ENCODE measurements at places on chromosomes 16 and 17.

- no peaks in the 10 kb centered on the region for H3K4me1 ChIP-seq
- no peak overlapping the region for H3K27ac ChIP-seq
- no peak for DNase-seq
- H3K36me3 ChIP-seq: no peaks in the 10 kb centered on the region
- no peaks in the 10 kb centered on the region for H3K27me3 ChIP-seq
These were observed 190.1 kb upstream of the FOXF1 start for GRCh38 chr16:86320237-86320595.

GRCh38 chr17:75558666-75559530 lies 28.7 kb upstream of the MYO15B start:
- H3K4me3 ChIP-seq: no peak overlapping the region
- no peak overlapping the region for H3K27ac ChIP-seq

DNA sequence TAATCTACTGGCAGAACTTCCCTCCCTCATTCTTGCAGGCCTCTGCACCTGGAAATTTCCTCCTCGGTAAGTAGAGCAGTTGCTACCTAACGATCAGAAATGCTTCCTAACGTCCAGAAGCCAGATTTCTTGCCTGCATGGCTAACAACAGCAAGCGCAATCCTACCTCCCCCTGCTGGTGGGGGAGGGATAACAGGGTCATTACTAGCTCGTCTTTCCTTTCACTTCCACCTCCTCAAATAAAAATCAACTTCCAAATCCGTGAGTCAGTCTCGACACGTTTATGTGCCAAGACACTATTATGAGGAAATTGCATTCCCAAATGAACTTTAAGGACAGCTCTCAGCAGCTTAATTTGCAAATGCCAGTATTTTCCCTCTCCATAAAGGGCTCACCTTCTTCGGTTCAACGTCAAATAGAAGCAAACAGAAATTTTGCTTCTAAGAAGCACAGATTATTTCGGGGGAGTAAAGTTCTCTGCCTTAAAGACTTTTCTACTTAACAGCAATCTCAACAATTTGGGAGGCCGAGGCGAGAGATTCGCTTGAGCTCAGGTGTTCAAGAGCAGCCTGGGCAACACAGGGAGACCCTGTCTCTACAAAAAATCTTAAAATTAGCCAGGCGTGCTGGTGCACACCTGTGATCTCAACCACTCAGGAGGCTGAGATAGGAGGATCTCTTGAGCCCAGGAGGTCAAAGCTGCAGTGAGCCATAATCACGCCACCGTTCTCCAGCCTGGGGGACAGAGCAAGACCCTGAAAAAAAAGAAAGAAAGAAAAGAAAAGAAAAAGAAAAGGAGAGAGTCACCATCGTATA lies 188.6 kb upstream of the PSMD7 start:
- no peak overlapping the region for H3K4me3 ChIP-seq
- peak; percentile 69 for DNase-seq
- no peaks in the 10 kb centered on the region for H3K36me3 ChIP-seq
- no peaks in the 10 kb centered on the region for H3K27me3 ChIP-seq
- no peaks in the 10 kb centered on the region for H3K4me1 ChIP-seq

GRCh38 chr17:36823850-36824677 lies 113.2 kb upstream of the LHX1 start:
- H3K27me3 ChIP-seq: no peaks in the 10 kb centered on the region
- H3K4me3 ChIP-seq: no peak overlapping the region
- no peak overlapping the region for H3K27ac ChIP-seq
- DNase-seq: no peak
- H3K36me3 ChIP-seq: no peaks in the 10 kb centered on the region

DNA sequence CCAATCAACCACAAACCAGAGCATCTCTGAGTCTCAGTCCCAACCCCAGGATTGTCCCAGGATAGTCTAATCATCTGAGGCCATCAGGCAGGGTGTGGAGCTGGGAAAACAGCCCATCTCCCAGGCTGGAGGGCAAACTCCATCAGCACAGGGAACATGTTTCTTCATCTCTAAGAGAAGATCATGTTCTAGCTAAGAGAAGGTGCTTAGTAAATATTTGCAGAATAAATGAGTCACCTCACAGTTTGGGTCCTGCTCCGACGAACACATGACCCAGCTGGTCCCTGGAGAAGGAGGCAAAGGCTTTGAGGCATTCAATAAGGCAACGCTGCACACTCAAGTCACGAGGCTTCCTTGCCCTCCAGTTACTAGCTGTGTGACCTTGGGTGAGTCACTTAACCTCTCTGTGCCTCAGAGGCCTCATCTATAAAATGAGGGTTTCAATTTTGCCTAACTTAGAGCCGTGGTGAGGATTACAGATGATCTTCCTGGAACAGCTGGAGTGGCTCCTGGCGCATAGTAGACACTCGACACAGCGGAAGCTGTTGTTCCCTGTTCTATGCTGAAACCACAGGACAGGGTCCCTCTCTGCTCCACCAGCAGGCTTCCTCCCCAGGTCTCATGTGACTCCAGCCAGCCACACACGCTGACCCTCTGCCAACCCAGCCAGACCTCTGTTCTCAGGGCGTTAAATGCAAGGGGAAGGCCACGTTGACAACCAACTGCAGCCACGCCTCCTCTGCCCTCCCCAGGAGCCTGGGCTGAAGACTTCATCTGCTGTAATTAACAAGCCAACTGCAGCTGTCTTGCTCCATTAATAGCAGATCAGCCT lies 10.3 kb upstream of the RPL38 start:
- no peak overlapping the region for H3K4me3 ChIP-seq
- no peak overlapping the region for H3K27ac ChIP-seq
- H3K4me1 ChIP-seq: no peaks in the 10 kb centered on the region
- H3K36me3 ChIP-seq: no peaks in the 10 kb centered on the region

- H3K27me3 ChIP-seq: no peaks in the 10 kb centered on the region
- no peaks in the 10 kb centered on the region for H3K36me3 ChIP-seq
- no peaks in the 10 kb centered on the region for H3K4me1 ChIP-seq
- no peak overlapping the region for H3K4me3 ChIP-seq
- H3K27ac ChIP-seq: no peak overlapping the region
These were observed 19.8 kb upstream of the CMIP start for GRCh38 chr16:81424771-81425170.

DNA sequence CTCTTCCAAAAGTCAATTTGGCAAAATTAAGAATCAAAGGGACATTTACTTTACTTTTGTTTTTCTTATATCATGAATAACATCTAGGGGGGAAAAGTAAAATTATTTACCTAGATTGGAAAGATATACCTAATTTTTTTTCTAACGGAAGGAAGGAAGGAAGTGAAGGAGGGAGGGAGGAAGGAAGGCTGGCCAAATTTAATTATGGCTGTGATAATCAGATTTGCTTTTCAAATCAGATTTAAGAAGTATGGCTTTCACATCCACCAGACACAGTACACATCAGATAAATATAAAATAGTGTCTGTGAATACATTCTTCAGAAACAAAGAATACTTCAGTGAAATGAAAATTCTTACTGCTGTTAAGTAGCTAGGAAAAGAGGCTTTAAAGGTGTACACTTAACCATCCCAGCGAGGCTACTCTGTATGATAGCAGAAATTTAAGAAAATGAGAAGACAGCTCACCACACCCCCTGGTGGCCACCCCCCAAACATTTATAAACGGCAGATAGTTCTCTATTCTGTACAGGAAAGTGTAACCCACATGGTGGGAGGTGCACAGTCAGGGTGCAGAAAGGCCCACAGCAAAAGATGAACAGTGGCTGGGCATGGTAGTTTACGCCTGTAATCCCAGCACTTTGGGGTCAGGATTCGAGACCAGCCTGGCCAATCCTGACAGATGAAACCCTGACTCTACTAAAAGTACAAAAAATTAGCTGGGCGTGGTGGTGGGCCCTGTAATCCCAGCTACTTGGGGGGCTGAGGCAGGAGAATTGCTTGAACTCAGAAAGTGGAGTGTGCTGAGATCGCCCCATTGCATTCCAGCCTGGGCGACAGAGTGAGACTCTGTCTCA lies 150.8 kb downstream of the SSH2 start:
- no peaks in the 10 kb centered on the region for H3K4me1 ChIP-seq
- no peak overlapping the region for H3K27ac ChIP-seq
- no peak overlapping the region for H3K4me3 ChIP-seq
- no peaks in the 10 kb centered on the region for H3K27me3 ChIP-seq
- peak; percentile 78 for DNase-seq

- no peaks in the 10 kb centered on the region for H3K27me3 ChIP-seq
- H3K36me3 ChIP-seq: peaks cover 6% of the 10 kb centered on the region
- peak overlapping the region; percentile 78 for H3K4me3 ChIP-seq
- H3K4me1 ChIP-seq: no peaks in the 10 kb centered on the region
These were observed 9.2 kb upstream of the GLIS2 start for GRCh38 chr16:4306470-4307214.

GRCh38 chr17:61072648-61073047 lies 327.0 kb upstream of the TBX2 start:
- H3K4me1 ChIP-seq: no peaks in the 10 kb centered on the region
- H3K27ac ChIP-seq: no peak overlapping the region
- no peaks in the 10 kb centered on the region for H3K27me3 ChIP-seq
- H3K4me3 ChIP-seq: no peak overlapping the region
- DNase-seq: no peak

DNA sequence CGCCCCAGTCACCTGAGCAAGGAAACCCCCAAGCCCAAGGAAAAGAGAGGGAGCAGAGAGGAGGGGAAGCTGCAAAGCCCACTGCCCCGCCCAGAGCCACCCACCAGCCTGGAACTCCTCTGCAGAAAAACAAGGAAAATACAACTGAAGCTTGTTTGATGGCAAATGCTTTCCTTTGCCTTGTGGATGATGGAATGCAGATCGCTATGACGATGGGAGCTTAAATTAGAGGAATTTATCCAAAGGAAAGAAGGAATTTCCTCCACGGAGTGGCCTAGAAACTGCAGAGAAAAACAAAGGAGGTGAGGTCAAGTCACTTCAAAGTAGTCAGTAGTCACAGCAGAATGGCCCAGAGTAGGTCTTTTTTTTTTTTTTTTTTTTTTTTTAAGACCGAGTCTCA lies 31.5 kb upstream of the ASGR2 start:
- H3K36me3 ChIP-seq: no peaks in the 10 kb centered on the region
- H3K27ac ChIP-seq: no peak overlapping the region
- peaks cover 8% of the 10 kb centered on the region for H3K4me1 ChIP-seq
- no peaks in the 10 kb centered on the region for H3K27me3 ChIP-seq
- no peak for DNase-seq
- H3K4me3 ChIP-seq: no peak overlapping the region

DNA sequence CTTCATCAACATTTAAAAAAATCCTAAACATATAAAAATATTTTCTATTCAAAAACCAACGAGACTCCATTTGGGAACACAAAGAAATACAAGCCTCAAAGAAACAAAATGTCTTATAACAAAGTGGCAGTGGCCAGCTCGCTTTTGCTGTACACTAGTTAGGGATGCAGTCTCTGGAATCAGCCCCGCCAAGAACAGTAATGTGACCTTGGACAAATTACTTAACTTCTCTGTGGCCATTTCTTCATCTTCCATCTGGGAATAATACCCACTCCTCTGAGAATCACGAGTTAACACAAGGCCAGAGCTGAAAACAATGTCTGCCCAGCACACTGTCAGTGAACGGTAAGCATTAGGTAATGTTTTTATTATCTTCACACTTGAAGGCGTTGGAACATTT lies 5.6 kb downstream of the STAT5B start:
- no peaks in the 10 kb centered on the region for H3K27me3 ChIP-seq
- H3K27ac ChIP-seq: no peak overlapping the region
- H3K4me3 ChIP-seq: no peak overlapping the region
- no peak for DNase-seq

GRCh38 chr17:57946798-57947358 lies 8.3 kb downstream of the CUEDC1 start:
- no peaks in the 10 kb centered on the region for H3K27me3 ChIP-seq
- no peaks in the 10 kb centered on the region for H3K36me3 ChIP-seq
- no peak for DNase-seq
- peaks cover 13% of the 10 kb centered on the region for H3K4me1 ChIP-seq

GRCh38 chr17:38598536-38598935 lies 7.2 kb downstream of the SRCIN1 start:
- H3K27me3 ChIP-seq: peaks cover 14% of the 10 kb centered on the region
- peak; percentile 88 for DNase-seq
- no peak overlapping the region for H3K4me3 ChIP-seq
- H3K4me1 ChIP-seq: peaks cover 57% of the 10 kb centered on the region

DNA sequence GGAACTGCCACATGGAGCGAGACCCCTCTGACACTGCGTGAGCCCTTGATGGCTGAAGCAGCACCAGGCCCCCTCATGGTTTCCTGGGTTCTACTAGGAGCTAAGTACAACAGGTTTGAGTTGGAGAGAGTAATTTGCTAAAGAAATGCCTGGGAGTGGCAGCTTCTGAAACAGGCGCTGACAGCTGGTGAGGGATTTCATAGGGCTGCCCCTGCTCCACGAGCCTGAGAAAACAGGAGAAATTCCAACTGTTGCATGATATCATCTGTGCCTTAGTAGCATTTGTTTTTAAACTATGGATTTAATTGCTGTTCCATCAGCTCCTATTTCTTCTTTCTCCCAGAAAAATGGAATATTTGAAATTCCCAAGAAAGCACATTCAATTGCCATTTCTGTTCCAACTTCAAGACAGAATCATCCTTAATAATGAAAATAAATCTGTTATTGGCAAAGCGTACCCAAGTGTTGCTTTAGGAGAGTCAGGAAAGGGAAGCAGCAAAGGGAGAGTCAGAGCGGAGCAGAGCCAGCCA lies 78.8 kb upstream of the ANKFN1 start:
- H3K27ac ChIP-seq: no peak overlapping the region
- no peak overlapping the region for H3K4me3 ChIP-seq
- H3K27me3 ChIP-seq: no peaks in the 10 kb centered on the region
- no peaks in the 10 kb centered on the region for H3K4me1 ChIP-seq
- DNase-seq: no peak

GRCh38 chr17:56596691-56597494 lies 3.4 kb downstream of the NOG start:
- peaks cover 4% of the 10 kb centered on the region for H3K4me1 ChIP-seq
- peaks cover 10% of the 10 kb centered on the region for H3K27me3 ChIP-seq
- H3K27ac ChIP-seq: no peak overlapping the region

GRCh38 chr17:78599419-78599818 lies 22.2 kb upstream of the DNAH17 start:
- H3K4me1 ChIP-seq: peaks cover 6% of the 10 kb centered on the region
- H3K27me3 ChIP-seq: no peaks in the 10 kb centered on the region
- no peak overlapping the region for H3K27ac ChIP-seq
- DNase-seq: no peak
- no peak overlapping the region for H3K4me3 ChIP-seq

DNA sequence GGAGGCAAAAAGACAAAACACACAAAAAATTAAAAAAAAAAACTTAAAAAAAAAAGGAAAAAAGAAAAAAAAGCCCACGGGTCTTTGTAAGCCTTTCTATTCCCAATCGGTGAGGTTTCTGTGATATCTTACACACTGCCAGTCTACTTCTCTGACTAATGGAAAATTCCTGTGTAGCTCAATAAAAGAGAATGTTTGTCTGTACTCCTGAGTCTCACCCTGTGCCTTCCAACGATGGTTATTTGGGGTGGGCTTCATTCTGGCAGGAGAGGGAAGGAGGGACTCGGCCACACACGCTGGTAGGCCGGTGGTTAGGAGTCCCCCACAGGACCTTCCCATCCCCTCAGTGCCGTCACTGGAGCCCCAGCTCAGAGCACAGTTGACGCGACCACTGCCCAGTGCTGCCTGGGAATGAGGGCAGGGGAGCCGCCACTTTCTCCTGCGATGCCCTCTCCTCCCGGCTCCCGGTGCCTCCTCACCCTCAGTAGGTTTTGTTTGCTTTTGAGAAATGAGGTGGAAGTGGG lies 68.0 kb downstream of the AMFR start:
- H3K27ac ChIP-seq: no peak overlapping the region
- H3K4me3 ChIP-seq: no peak overlapping the region
- no peaks in the 10 kb centered on the region for H3K36me3 ChIP-seq
- DNase-seq: no peak

GRCh38 chr17:76506408-76507345 lies 5.5 kb upstream of the RHBDF2 start:
- peaks cover 6% of the 10 kb centered on the region for H3K4me1 ChIP-seq
- peak; percentile 56 for DNase-seq
- H3K27me3 ChIP-seq: peaks cover 3% of the 10 kb centered on the region
- H3K27ac ChIP-seq: no peak overlapping the region

Data from H1 (cell line).